ENCODE measurements at places on chromosomes 5 and 9.

DNA sequence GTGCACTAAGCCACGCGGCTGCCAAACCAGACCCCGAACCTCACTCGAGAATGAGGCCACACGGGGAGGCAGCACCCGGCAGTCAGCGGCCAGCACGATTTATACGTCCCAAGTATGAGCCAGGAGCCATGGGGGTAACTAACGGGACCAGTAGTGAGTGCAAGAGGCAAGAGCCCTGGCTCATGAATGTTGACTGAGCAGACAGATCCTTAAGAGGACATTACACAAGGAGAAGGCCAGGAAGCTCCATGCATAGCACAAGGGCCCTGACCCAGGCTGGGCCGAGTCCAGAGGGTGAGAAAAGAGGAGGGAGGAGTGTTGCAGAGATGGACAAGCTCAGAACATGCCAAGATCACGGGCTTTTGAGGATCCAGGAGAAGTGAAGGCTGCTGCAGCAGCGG lies 58.6 kb upstream of the PHYKPL start:
- DNase-seq: no peak

DNA sequence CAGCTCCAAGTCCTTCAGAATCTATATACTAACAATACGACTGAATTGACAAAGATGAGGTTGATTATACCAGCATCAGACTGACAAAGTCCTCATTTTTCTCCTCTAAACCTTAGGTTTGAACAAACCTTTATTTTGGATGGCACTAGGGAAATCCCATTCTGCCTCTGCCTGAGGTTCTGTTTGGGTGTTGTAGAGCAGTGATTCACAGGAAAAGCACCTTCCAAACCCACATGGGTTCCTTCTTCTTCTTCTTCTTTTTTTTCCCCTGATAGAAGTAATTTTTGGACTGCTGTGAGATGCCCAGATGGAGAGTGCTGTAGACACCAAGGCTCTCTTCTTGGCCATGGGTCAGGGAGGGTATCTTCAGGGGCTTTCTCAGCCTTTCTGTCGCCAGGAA lies 164.9 kb upstream of the PAPPA start:
- no peak for DNase-seq

- DNase-seq: peak; percentile 91
Measured at GRCh38 chr5:177455661-177456590, 9.3 kb downstream of the PRR7 start.

- DNase-seq: no peak
Measured at GRCh38 chr5:78746021-78746770, 97.6 kb upstream of the LHFPL2 start.

- DNase-seq: no peak
Measured at GRCh38 chr5:164057121-164057520, 551.7 kb downstream of the MAT2B start.

GRCh38 chr5:159655757-159656409 lies 260.4 kb upstream of the ADRA1B start:
- peak; percentile 37 for DNase-seq

DNA sequence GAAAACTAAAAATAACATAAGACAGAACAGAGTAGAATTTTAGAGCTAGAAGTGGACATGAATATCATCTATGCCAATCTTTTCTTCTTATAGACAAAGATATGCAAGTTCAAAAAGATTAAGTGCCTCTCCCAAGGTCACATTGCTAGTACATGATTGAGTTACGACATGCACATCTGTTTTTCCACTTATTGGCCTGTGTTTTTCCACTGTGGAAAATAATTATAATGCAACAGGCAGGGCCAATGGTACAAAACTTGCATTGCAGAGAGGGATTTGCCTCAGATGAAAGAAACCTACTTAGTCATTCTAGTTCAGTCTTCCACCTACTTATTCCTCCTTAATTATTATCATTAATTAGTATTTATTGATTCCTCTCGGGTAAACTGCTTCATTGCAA lies 407.8 kb upstream of the SGCD start:
- peak; percentile 15 for DNase-seq

DNA sequence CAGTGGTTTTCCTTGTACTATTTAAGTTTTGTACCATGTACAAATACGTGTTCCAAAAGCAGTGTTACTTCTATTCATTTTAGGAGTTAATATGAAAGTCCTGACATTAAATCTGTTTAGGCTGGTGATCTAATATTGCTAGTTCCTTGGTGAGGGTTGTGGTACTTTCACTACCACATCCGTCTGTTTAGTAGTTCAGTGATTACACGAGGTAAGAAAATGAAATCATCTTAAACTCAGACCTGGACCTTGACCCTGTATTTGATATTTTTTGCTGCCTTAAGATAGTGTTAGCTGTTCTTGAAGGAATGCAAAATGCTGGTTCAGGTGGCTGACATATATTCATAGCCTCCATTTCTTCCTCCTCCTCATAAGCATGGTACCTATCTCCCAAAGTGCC lies 50.3 kb downstream of the MTAP start:
- no peak for DNase-seq

GRCh38 chr5:179166886-179167841 lies 107.0 kb downstream of the ZNF354C start:
- DNase-seq: peak; percentile 57

GRCh38 chr9:121646992-121647391 lies 4.4 kb upstream of the DAB2IP start:
- DNase-seq: no peak

- peak; percentile 83 for DNase-seq
Measured at GRCh38 chr9:9112001-9112720, 1312.6 kb upstream of the DMAC1 start.

DNA sequence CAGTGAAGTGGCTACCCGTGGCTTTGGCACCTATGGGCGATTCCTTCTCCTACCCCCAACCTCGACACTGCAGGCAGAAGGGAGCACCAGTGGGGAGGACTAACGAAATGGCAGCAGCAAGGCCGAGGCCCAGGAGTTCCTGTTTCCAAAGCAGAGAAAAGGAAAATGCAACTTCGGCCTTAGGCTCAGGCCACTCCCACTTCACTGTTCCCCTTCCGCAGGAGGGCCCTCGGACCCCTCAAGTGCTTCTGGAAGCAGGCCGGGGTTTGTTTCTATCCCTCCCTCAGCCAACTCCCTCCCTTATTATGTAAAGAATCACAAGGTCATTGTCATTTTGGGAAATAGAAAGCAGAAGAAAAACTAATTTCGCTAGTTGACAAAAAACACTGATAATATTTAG lies 36.4 kb upstream of the NKX2-5 start:
- DNase-seq: no peak

DNA sequence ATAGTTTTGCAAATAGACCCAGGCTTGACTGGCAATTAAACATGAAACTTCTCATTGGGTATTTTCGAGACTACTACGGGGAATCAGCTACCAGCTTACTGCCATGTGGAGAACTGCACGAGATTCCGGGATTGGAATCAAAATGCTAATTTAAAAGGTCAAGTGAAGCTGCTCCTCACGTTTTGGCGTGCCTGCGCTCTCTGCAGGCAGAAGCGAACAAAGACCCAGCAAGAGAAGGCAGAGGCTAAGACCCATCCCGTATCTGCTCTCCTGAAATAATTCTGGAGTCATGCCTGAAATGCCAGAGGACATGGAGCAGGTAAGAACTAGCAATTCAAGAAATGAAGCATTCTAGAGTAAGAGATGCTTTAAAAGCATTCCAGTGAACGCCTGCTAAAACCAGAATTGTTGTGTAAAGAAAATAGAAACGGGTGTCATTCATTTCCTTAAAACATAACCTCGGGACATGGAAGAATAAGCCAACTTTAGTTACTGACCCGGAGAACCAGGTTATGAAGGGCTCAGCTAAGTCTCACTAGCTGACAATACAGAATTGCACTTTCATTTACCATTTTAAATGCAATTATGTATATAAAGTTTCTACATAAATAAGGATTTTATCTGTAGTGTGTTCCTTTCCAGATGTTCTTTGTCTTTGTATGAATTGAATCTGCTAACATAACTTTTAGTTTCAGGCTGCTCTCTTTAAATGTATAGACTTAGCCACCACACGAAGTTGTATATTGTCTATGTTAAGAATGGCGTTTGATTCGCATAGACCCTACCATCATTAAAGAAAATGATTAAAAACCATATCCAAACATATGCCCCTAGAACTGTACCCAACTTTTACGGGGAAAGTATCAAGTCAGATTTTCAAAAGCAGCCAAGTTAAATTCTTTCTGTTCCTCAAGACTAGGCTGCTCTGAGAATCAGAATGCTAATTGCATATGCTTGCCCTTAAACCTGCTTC lies 2.0 kb upstream of the MAT2B start:
- DNase-seq: peak; percentile 90

GRCh38 chr9:120659676-120660075 lies 54.6 kb downstream of the MEGF9 start:
- DNase-seq: no peak

- DNase-seq: peak; percentile 27
Measured at GRCh38 chr5:170221327-170221741, 11.5 kb upstream of the C5orf58 start.

DNA sequence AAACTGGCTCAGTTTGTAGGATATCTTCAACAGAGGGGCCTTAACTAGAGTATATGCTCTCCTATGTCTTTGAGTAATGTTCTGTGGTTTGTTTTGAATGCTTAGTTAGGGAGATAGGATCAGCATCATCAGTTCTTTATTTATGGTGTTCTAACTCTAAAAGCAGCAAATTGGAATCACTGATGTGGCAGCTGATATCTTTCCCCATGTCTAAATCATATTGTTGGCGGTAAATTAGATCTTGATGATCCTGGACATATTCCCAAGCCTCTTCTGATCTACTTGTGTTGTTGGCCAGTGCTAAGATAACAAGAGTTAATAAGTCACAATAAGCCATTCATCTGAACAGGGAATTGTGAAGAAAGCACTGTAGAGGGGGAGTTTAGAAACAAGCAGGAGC lies 332.4 kb upstream of the DAB2 start:
- DNase-seq: no peak

- DNase-seq: no peak
Measured at GRCh38 chr5:2675548-2675947, 75.9 kb downstream of the IRX2 start.

DNA sequence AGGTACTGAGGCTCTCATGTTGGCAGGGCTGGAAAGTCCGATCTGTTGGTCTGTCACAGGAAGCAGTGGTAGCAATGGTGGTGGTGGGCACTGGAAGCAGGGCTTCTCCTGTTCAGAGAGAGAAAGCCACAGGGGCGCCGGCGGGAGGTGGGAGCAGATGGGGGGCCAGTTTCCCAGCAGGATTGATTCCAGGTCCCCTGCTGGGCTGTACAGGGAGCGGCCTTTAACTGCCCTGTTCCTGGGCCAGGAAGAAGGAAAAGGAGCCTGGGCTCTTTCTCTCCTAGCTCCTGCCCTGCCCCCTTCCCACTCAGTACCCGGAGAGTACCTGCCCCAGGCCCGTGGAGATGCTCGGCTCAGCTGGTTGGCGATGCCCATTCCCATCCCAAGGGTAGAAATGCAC lies 2.6 kb upstream of the DAB2IP start:
- DNase-seq: no peak

GRCh38 chr5:170503990-170504596 lies at the start of gene KCNIP1:
KCNIP1 (plus strand) TSS chr5:170504020.
- no peak for DNase-seq

DNA sequence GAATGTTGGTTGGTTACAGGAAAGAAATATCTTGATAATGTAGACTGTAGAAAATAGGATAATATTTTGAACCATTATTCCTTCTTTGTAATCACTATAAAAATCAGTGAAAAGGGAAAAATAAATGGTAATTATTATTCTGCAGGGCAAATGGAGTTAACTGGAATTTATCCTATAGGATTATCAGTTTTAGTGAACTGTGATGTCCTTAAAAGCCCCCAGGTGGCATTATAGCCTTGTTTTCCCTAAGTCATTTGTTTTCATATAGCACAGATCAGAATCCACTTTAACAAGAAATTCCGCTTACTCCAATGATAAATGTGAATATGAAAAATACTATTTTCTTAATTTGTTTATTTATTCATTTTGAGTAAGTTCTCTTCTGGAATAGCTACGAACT lies 26.2 kb upstream of the WDR41 start:
- no peak for DNase-seq

- DNase-seq: peak; percentile 40
Measured at GRCh38 chr5:143217065-143217803, 186.3 kb downstream of the NR3C1 start.

- DNase-seq: peak; percentile 63
Measured at GRCh38 chr5:55533521-55534435, 986 bp downstream of the PLPP1 start.

- DNase-seq: no peak
Measured at GRCh38 chr9:82254646-82255367, 266.2 kb downstream of the SPATA31D1 start.

- no peak for DNase-seq
Measured at GRCh38 chr9:130069048-130069447, 15.3 kb downstream of the GPR107 start.

DNA sequence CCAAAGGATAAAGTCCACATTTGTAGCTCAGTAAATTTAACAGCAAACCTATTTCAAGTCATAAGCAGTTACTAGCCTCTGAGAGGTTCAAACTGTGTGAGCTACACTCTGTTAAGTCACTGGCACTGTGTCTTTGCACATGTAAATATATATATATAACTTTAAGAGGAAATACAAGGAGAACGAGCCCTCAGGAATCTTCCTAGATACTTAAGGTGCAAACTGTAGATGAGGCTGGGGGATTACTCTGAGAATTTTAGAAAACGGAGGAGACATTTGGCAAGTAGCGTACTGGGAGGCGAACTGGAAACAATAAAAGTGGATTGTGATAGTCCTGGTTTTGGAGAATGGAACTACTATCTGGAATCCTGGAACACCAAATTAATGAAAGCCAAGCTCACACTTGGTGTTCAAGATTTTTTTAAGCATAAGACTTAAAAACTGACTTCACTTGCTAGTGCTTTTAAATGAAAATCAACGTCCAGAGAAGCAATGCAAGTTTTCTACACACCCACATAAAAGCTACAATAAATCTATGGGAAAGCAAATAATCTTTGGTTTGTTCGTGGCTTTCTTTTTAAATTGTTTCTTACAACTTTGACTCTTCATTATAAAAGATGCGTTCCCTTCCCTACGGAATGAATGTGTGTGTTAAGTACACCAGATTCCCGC lies 1057.0 kb upstream of the DMAC1 start:
- peak; percentile 25 for DNase-seq

GRCh38 chr5:96687812-96688453 lies 25.8 kb downstream of the CAST start:
- peak; percentile 43 for DNase-seq

DNA sequence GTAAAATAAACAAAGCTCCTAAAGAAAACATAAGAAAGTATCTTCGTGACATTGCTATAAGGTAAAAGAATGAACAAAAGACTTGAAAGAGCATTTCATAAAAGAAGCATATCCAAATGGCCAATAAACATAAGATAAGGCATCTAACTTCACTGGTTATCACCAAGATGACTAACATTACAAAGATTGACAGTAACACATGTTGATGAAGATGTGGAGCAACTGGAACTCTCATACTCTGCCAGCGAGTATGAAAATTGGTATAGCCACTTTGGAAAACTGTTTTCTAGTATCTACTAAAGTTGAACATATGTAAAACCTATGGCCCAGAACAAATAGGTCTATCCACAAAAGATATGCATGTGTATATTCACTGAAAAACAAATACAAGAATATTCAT lies 150.5 kb downstream of the SNX18 start:
- DNase-seq: no peak

- no peak for DNase-seq
Measured at GRCh38 chr5:143708672-143709071, 103.3 kb upstream of the HMHB1 start.

GRCh38 chr9:28329323-28329722 lies 756.0 kb upstream of the C9orf72 start:
- no peak for DNase-seq
